SK-N-MC (cell line): ENCODE measurements at places on chromosomes 2 and 18.
A peak's percentile ranks its signal among the peaks of the same experiment; 100 is the strongest.

- no peak for DNase-seq
Measured at GRCh38 chr2:107591561-107592279, 235.0 kb upstream of the RGPD4 start.

- no peak for DNase-seq
Measured at GRCh38 chr2:42183775-42184174, 14.6 kb downstream of the EML4 start.

DNA sequence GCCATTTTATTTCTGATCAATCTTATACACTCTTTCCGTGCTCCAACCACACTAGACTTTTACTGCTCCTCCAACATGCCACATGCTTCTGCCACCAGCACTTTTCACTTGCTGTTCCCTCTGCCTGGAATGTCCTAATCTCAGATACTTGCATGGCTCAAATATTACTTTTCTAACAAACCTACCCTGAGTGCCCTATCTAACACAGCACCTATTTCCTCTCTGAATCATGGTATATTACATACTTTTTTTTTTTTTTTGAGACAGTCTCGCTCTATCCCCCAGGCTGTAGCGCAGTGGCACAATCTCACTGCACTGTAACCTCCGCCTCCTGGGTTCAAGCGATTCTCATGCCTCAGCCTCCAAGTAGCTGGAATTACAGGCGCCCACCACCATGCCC is 166.3 kb upstream of the CAVIN2 start:
- DNase-seq, result no peak

DNA sequence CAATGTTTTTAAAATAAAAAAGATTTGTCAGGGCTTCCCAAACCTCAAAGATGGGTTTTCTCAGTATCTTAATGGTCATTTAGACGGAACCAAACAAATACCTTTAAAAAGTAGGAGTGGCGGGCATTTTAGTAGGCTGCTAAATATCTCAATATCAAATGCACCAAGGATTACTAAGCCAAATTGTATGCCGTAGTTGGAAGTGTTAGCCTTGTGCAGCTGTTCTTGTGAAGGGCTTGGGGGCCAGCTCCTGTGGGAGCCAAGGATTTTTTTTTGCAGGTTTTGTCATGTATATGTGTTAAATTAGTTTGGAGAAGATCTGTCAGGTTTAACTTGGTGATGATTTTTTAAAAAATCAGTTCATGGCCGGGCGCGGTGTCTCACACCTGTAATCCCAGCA is 52.1 kb downstream of the ACTR2 start:
- no peak for DNase-seq

- no peak for DNase-seq
Measured at GRCh38 chr2:8611246-8611645, 70.6 kb upstream of the ID2 start.

GRCh38 chr18:48838921-48839818 is 111.6 kb downstream of the SMAD7 start:
- no peak for DNase-seq

GRCh38 chr2:210839034-210839433 is 282.6 kb downstream of the CPS1 start:
- DNase-seq, result no peak

GRCh38 chr2:3277050-3277747 is 100.4 kb downstream of the EIPR1 start:
- DNase-seq, result no peak

DNA sequence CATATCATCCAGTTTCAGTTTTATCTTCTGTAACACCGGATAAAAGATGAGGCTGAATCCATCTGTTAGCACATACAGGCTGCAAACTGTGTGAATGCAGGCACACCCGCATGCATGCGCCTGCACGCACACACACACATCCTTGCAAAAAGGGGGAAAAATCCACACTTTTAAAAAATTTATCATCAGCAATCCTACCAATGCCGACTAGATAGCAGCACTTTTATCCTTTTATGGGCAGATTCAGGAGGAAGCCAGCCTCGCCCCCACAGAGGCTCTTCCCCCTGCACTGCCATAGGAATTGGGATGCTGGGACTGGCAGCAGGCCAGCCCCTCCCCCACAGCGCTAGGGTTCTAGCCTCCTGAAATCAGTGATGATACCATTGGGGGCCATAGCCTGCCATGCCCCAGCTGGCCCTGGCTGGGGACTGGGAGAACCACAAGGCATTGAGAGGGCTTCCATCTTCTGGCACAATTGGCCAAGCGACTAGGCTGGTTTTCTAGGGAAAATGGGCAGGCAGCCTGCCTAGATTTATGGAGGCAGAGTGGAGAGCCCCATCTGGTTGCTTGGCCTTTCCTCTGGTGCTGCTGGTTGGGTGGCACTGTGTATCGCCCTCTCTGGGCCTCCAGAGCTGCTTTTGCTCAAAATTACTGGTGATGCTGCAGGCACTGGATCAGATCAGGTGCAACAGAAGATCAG is 25.5 kb downstream of the CYRIA start:
- no peak for DNase-seq

GRCh38 chr18:79815657-79816056 is 17.9 kb downstream of the KCNG2 start:
- no peak for DNase-seq

- no peak for DNase-seq
Measured at GRCh38 chr2:219001577-219002394, 8.6 kb upstream of the CRYBA2 start.

GRCh38 chr18:7766346-7766745 is 199.2 kb downstream of the PTPRM start:
- DNase-seq, result no peak

DNA sequence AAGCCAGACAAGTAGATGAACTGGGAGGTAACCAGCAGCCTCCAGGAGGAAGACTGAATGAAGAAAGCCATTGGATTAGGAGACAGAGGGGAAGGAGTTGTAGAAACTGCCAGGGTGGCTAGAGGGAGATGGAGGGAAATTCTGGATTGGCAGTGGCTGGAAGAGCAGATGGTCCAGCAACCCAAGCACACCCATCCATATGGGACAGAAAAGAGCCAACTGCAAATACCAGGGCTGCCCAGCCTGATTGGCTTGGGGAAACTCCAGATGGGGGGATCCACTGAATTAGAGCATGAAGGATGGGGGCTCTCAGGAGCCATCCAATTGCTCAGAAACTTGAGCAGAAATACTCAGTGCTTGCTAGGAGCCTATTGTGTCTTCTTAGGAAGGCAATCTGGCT is 173.5 kb upstream of the EPB41L3 start:
- no peak for DNase-seq

DNA sequence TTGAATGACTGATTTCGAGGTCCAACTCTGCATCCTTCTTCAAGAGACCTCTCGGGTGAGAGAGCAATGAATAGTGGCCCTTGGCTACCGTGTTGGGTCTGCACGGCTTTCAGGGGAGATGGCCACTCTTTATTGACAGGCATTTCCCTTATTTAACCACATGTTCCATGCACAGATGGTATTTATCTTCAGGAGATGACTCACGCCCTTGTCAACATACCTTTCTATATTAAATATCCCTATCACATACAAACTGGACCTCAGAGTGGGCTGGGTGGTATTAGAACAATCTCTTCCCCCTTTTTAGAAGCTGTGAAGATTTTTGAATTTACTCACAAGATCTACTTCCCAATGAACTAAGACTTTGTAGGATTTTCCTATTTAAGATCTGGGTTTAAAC is 109.6 kb upstream of the CDC42EP3 start:
- DNase-seq, result no peak

DNA sequence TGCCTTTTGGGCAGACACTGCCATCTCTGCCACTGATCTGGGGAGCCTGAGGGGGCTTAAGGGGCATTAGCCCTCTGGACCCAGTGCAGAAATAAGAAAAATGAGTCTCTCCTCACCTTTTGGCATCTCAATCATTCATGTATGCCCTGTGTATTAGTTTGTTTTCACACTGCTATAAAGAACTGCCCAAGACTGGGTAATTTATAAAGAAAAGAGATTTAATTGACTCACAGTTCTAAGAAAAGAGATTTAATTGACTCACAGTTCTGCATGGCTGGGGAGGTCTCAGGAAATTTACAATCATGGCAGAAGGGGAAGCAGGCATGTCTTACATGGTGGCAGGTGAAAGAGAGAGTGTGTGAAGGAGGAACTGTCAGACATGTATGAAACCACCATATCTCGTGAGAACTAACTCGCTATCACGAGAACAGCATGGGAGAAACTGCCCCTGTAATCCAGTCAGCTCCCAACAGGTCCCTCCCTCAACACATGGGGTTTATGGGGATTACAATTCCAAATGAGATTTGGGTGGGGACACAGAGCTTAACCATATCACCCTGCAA is 21.5 kb downstream of the GKN2 start:
- no peak for DNase-seq

DNA sequence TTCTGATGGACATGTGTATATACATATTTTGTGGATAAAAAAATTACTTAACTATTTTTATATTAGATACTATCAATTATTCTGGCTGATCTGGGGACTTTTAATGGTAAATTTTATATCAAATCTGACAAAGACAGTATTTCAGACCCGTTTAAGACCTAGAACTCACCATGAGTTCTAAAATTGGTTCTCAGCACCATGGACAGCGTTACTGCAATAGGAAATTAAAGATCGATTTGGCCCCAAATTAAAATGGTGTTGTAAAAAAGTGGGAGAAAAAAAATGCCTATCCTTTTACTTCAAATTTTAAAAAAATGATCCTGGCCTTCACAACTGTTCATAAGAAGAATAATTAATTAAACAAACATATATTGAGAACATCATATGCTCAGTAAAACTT is 919 bp upstream of the SCN2A start:
- no peak for DNase-seq

- no peak for DNase-seq
Measured at GRCh38 chr2:59892398-59892797, 661.1 kb downstream of the BCL11A start.

DNA sequence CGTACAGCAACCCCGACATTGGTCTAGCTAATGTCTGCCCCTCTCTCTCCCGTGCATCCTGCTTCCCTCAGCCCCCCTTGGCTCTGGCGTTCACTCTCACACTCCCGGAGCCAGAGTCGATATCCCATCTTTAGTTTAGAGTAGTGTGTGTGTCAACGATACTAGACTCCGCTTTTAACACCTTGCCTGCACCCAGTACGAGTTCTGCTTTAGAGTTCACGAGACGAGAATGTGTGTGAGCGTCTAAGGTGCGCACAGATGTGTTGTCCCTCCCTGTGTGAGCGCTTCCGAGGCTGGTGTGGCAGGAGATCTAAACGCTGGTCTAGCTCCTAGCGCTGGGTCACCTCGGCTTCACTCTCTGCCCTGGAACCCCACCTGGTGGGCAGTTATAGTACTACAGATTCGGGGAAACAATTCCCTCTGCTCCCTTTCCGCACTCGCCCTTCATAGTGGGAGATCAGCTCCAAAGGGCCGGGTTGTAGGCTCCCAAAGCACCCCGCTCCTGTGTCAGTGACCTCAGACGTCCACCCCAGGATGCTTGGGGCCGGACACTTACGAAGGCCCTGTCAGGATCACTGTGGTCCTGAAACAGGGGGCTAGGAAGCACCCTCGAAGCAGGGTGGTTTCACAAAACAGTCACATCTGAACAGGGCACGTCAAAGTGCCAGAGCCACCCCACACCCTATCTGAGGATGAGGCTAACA is 2.6 kb upstream of the CYP26B1 start:
- DNase-seq, result peak; percentile 40

GRCh38 chr2:62467100-62467474 is 38.9 kb downstream of the TMEM17 start:
- DNase-seq, result no peak

DNA sequence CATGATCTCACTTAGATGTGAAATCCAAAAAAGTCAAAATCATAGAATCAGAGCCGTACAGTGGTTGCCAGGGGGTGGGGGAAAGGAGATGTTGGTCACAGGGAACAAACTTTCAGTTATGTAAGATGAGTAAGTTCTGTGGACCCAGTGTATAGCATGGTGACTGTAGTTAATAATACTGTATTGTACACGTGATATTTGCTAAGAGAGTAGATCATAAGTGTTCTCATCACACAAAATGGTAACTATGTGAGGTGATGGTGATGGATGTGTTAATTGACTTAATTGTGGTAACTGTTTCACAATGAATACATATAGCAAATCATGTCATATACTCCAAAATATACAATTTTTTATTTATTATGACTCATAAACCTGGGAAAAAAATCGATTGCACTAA is 202.1 kb upstream of the SMAD7 start:
- no peak for DNase-seq

- DNase-seq, result no peak
Measured at GRCh38 chr2:196206804-196207203, 35.4 kb upstream of the STK17B start.

DNA sequence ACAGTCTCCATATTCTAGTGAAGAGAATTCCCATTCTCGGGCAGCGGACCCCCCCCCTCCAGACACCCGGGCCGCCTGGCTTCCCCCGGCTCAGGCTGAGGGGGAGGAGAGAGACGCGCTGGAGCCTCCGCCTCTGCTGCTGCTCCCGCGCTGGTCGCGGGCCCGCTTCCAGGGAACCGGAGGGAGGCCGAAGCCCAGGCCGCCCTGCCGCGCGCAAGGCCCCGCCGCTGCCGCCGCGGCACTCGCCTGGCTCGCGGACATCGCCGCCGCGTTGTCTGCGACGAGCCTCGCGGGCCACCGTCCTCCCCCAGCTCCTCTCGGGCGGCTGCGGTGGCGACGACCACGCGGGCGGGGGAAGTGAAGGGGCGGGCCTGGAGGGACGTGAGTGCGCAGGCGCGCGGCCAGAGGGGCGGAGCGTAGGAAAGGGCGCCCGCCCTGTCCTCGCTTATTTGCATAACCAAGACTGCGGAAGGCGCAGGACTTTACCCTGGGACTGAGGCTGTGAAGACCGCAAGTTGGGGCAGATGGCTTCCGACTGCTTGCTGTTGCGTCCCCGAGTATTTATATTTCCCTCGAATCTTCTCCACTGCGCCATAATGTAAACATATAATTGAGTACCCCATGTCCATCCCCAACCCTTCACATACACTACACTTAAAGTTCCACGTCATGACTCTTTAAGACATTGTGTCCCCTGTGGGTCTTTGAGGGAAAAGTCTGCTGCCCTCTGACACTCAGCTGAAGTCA is at the start of gene ARL5A:
Gene ARL5A, minus strand, starts transcription at position 279 of the 747 bp plus-strand sequence. Its CDS starts 245 bp downstream, at position 34.
- peak; percentile 55 for DNase-seq

DNA sequence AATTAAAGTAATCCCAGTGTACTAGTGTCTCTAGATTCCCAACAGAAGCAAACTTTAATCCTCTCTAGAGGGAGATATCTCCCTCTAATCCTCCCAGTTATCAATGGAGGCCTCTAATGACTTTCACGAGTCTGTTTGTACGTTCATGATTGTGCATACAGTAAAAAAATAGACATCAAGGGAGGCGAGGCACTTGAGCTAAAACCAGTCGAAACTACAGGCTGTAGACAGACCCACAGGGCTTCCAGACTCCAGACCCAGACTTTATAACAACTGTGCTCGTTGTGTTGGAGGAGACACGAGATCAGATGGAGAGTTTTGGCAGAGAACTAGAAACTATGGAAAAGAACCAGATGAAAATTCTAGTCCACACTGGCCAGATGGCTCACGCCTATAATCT is 7.0 kb downstream of the DGKD start:
- no peak for DNase-seq
